ENCODE measurements at places on chromosomes 7 and 10.

DNA sequence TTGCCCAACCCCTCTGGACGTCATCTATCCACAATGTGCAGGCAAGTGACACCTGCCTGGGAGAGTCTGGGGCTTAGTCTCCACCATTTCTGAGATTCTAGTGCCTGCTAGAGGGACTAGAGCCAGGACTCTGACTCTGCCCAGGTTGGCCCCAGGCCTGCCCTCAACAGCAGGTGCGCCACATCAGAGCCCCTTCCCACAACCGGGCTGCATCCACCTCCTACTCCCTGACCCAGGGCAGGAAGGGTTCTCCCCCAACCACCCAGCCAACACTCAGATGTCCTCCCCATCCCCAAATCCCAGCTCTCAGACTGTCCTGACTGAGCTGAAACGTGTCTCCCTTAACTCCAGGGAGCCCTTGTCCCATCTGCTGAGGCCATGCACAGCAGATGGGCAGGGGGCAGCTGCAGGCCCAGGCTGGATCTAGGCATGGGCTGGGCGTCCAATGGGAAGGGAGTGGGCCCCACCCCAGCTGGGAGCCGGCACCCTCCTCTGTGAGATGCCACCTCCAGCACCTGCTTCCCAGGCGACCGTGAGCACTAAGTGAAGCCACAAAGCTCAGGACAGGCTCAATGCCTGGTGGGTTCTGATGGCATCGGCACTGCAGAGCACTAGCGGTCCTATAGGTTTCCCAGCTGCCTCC lies 49.2 kb downstream of the RASGEF1A start:
- DNase-seq: no peak

DNA sequence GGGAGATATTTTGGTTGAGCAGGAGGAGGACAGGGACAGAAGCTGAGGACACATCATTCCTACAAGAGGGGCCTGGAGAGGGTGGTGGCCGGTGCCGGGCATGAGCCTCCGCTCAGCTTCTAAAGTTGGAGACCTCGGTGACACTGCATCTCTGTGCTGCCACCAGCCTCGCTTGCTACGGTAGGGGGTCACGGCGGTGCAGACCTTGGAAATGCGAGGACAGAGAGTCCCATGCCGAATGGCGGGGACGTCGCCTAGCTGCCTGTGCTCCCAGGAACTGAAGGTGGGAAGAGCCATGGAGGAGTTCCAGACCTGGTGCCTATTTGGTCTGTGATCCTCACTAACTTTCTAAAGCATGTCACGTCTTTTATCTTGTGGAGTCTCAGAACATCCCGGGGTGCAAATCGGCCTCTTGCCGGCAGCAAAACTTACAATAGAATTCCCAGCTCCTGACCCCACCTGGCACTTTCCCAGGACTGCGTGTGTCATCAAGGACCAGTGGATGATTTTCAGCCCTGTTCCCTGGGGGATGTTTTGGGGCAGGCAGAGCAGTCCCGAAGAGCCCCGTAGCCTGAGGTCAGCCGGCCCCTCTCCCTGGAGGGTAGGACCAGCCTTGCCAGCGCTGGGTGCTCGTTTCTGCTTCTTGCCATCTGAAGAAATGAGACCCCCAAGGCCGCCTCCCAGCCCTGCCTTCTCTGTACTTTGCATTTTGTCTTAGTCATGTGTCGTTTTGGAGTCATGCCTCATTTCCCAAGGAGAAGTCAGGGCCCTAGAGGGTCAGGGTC lies 205.8 kb upstream of the SHH start:
- DNase-seq: no peak

DNA sequence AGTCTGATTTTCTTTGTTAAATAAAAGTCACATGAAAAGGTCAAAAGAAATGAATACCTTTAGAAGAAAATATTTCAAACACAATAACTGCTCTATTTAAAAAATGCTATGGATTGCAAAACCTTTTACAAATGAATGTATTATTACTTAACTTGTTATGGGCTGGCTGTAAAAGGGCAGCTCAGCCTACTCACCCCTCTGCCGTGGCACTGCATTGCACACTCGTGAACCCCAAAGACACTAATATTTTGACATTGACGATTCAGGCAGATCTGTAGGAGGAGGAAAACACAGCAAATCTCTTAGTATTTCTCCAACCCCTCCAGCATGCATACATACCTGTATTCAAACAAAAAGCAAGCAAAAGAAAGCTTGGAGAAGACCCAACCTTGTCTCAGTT lies 149.5 kb downstream of the FANK1 start:
- no peak for DNase-seq

DNA sequence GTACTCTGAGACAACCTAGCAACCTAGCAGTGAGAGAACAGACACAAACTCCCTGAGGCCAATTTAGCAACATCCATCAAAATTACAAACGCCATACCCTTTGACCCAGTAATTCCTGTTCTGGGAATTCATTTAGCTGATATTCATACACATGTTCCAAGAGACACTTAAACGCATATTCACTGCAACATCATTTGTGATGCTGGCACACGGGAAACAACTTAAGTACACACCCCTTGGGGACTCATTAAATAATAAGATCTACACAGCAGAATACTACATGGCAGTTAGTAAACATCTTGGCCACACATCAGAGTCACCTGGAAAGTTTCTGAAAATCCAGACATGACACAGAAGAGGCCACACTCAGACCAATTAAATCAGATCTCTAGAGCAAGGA lies 17.6 kb downstream of the NUDCD3 start:
- DNase-seq: no peak

DNA sequence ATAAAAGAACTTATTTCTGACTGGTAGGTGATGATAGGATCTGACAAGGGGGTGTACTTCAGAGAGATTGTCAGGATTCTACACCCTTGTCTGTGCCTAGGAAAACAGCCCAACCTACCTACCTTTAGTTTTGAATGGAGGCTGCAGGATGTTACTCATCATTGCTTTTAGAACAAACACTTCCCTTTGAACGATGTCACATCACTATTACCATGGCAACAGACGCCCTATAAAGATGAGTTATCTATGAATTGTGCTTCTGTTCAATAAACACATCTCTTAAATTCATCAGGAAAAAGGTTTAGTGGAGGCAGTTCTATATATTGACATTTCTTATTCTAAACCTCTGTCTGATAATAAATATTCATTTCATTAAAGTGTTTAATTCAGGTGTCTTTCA lies 362.4 kb downstream of the CNTNAP2 start:
- DNase-seq: no peak

GRCh38 chr7:33444511-33444910 lies 315.1 kb downstream of the BBS9 start:
- no peak for DNase-seq

DNA sequence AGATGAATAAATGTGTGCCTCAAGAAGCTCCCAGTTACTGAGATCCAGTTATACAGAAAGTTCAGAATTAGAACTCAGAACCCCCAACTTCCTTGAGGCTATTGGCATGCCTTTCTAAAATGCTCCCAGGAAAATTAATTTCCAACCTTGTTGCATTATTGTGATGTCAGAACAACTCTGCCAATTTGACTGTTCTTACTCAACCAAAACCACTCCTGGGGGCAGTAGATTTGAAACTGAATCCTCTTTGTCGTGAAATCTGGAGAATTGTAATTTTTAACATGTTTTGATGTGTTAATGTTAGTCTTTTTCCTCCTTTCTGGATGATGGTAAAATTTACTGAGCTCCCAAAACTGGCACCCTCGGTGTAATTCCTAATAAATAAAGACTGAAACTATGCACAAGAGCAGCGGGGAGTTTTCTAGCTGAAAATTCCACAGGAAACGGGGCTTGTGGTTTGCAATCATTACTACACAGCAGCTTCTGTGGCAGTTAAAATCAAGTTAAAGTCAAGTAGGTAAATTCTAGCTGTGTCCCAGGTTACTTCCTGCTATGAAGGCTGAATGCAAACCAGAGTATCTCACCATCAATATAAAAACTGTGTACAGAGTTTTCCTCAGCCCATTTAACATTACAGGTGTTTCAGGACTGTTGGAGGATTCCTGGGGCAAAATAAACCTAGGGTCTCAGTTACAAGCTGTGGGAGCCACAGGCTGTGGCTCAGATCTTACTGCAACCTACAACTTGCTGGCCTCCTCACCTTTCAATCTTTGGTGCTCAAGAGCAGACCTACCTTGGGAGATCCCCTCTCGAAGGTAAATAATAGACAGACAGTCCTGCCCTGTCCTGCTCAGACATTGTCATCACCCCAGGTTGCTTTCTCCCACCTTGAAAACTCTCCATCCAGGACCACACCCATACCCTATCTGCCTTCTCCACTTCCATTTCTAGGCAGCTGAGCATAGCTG lies 156.3 kb upstream of the KMT2E start:
- no peak for DNase-seq

- DNase-seq: no peak
Measured at GRCh38 chr10:91616137-91616536, 16.7 kb downstream of the PPP1R3C start.

GRCh38 chr7:1103789-1104515 lies 16.0 kb downstream of the GPER1 start:
- no peak for DNase-seq

DNA sequence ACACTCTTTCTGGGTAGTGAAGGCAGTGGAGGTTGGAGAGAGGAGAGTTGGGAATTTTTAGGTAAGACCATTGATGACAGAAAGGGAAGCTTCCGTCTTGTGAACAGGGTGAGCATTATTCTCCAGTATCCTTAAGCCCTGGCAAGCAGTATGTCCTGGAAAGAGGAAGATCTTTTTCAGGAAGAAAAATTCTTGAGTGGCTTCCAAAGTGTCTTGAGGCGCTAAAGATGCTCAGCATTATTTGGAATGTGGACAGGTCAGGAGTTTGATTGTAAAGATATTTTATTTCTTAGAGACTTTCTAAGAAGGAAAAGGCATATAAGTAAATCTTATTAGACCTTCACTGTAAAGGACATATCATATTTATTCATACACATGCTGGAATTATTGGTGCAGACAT lies 54.3 kb downstream of the ABCC2 start:
- no peak for DNase-seq

GRCh38 chr10:64519831-64520230 lies 998.6 kb downstream of the REEP3 start:
- peak; percentile 95 for DNase-seq

- peak; percentile 4 for DNase-seq
Measured at GRCh38 chr7:148255333-148255732, 335.2 kb upstream of the C7orf33 start.

DNA sequence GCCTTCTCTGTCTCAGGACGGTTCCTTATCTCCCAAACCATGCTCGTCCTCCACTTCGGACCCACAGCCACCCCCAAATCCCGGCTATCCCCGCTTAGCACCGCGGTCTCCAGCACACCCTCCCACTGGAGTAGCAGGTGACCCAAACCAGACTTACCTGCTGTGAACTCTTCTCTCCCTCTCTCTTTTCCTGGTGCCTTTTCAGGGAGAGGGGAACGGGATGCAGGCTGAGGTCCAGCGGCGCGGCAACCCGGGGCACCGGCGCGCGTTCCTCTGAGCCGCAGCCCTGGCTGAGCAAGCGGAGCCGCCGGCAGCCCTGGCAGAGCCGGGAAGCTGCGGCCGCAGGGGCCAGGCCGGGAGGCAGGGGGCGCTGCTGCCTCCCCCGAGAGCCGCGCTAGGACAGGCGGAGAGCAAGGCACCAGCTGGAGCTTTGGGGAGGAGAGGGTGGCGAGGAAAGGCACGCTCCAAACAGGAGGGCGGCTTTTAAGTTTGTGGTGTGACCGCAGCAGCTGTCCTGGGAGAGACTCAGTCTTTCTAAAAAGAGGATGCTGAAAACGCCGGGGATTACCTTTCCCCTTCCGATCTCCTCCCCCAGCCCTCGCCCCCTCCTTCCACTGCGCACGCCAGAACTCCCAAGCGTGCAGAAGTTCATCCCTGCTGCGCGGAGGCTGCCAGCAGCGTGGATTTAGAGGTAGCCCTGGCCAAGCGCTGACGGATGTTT lies at the start of gene SEMA3D:
Gene SEMA3D (minus strand): TSS at position 536 of the 721 bp plus-strand sequence. CDS start 65,165 bp downstream, outside the sequence.
- DNase-seq: peak; percentile 67

- DNase-seq: no peak
Measured at GRCh38 chr10:43392748-43393147, 16.2 kb downstream of the HNRNPF start.

DNA sequence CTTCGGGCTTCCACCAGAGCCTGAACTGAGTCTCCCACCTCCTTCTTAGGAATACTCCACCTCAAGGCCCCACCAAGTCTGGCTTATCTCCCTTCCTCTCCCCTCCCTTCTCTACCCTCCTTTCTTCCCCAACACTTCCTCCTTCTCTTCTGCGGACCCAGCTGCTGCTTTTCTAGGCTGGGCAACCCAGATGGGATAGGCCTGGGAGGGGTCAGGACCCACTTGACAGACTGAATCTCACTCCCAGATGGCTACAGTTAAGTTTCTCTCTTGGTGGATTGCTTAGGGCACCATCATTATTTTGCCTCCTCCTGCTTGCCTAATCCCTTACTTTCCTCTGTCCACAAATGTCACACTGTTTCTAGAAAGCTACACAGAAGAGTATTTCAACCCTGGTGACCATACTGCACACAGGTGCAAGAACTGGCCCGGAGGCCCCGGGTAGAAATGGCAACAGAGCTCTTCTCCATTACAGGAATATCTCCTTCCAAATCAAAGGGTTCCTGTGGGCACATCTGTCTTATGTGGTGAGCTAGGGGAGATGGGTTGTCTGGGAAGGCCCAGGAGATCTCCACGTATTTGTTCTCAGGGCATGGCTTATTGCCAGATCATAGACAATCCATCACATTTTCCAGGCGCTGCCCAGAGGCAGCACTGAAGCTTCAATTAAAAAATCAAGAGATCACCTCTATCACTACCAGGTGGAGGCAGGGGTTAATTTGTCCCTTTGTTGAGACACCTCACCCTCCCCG lies 5.1 kb upstream of the HOXA11 start:
- no peak for DNase-seq

DNA sequence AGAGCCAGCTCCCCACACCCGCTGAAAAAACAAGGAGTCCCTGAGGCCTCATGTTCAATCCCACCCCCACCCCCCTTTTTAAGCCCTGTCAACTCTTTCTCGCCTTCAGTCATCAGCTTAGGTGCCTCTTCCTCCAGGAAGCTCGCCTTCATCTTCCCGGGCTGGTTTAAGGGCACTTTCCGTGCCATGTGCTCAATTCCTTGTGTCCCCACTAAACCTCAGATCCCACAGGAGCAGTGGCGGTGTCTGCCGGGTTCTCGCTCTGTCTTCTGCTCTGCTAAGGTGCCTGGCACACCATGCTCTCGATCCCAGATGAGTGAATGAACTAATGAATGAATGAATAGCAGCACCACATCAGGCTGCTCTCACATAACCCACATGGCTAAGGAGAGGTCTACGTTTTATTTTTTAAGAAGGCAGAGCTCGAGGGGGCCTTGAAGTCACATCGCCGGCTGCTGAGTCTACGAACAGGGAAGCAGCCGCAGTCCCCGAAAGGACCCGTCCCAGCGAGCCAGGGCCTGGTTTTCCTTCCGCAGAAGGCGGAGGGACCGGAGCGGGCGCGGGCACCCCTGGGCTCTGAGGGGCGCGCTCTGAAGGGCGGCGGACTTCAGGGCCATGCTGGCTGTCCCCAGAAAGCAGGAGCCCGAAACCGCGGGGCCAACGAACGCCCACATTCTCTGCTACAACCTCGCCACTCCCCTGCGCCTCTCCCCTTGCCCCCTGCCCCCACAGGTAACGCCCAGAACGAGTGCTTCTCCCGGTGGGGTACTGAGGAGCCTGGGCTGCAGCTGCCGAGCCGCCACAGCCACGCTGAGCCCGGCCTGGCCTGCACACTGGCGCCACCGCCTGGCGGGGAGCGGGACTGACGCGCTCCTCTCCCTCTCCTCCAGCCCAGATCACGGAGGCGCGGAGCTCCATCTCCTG lies 73.4 kb upstream of the KCNMA1 start:
- peak; percentile 85 for DNase-seq

GRCh38 chr7:45160417-45160881 lies 2.9 kb downstream of the RAMP3 start:
- DNase-seq: no peak

- DNase-seq: no peak
Measured at GRCh38 chr10:93947055-93947454, 46.7 kb upstream of the PLCE1 start.

GRCh38 chr7:151351027-151351426 lies 9.4 kb downstream of the NUB1 start:
- DNase-seq: peak; percentile 39

Data from OCI-M1 (cell line).